ENCODE measurements at places on chromosomes 2 and 18.

GRCh38 chr2:176081837-176082524, 1.8 kb downstream of the EVX2 start:
- no peak overlapping the region for H3K27ac ChIP-seq
- DNase-seq: no peak
- peaks cover 80% of the 10 kb centered on the region for H3K27me3 ChIP-seq
- peaks cover 84% of the 10 kb centered on the region for H3K36me3 ChIP-seq
- H3K4me3 ChIP-seq: no peak overlapping the region

DNA sequence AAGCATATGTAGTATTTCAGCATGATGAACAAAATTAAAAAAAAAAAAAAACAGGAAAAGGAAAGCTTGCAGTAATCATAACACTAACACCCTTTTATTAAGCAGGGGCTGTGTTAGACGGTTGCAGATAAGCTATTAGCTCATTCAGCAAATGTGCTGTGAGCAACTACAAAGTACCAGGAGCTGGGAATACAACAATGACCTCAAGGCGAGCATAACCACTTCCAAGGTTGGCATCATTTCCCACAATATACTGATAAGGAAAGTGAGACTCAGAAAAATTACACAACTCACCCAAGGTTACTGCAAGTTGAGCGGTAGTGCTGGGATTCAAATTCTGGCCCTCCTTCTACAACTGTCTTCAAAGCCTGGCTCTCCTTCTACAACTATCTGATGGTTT, 38.2 kb upstream of the ACTR3 start:
- no peaks in the 10 kb centered on the region for H3K27me3 ChIP-seq
- H3K27ac ChIP-seq: no peak overlapping the region

GRCh38 chr2:68943581-68944568, 8.8 kb downstream of the GKN2 start:
- peak; percentile 64 for DNase-seq
- H3K27me3 ChIP-seq: peaks cover 71% of the 10 kb centered on the region
- H3K27ac ChIP-seq: no peak overlapping the region
- H3K4me1 ChIP-seq: no peaks in the 10 kb centered on the region
- no peak overlapping the region for H3K4me3 ChIP-seq

DNA sequence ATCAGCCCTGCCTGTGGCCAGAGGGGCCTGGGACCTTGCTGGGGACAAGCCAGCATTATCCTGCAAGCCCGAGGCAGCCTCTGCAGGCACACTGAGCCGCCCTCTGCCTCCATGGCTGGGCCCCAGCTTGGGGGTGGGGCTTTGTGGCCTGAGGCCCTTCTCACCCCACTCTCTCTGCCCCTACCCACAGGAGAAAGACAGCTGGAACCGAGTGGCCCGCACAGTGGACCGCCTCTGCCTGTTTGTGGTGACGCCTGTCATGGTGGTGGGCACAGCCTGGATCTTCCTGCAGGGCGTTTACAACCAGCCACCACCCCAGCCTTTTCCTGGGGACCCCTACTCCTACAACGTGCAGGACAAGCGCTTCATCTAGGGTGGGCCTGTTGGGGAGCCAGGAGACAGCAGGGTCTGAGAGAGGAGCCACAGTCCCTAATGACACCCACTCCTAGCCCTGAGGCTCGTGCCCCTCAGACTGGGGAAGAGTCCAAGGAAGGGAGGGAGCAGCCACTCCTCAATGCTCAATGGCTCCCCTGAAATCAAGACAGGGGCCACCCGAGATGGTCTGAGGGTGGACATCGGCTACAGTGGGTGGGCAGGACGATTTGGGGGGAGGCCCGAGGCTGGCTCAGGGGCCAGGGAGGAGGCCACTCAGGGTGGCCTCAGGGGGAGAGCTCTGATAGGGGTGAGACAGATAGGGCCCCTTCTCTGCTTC, 4.4 kb upstream of the CHRNG start:
- DNase-seq: no peak
- H3K36me3 ChIP-seq: peaks cover 7% of the 10 kb centered on the region
- H3K27me3 ChIP-seq: peaks cover 80% of the 10 kb centered on the region
- peaks cover 4% of the 10 kb centered on the region for H3K4me1 ChIP-seq
- H3K4me3 ChIP-seq: no peak overlapping the region

DNA sequence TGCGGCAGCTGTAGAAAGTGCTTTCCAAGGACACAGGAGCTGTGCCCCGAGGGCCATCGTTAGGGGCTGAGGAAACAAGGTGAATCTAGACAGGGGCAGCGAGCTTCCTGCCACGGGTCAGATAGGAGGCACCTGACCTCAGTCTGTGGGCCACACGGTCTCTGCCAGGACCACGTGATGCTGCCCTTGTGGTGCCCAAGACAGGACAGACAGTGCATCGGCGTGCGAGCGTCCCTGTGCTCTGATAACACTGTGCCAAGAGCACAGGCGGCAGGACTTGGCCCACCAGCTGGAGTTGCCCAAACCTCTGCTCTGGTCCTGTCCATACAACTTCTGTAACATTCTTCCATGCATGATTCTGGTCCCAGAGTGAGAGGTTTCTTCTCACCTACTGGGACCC, 225.4 kb downstream of the TWIST2 start:
- no peak overlapping the region for H3K4me3 ChIP-seq
- no peaks in the 10 kb centered on the region for H3K27me3 ChIP-seq
- no peak for DNase-seq
- H3K4me1 ChIP-seq: peaks cover 4% of the 10 kb centered on the region
- H3K27ac ChIP-seq: no peak overlapping the region

GRCh38 chr18:25240420-25240770, 111.6 kb downstream of the ZNF521 start:
- DNase-seq: no peak
- no peaks in the 10 kb centered on the region for H3K4me1 ChIP-seq
- no peak overlapping the region for H3K27ac ChIP-seq

DNA sequence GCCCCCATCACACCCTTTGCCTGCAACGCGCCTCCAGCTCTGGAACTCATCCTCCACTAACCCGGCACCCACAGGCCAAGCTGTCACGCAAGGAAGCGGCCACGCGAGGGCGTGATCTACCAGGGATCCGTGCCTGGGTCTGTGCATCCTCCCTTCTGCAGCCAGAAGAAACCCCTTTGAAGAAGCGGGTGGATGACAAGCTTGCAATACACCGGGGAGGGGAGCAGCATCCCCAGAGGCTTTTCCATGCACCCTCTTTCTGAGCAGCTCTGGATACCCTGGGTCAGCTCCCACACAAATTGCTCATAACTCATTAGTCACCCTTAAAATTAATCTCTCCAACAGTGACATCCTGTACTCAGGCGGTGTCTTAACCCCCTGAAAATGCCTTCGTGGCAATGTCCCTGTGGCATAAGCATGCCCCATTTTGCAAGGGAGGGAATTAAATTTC, 47.6 kb downstream of the PDCL3 start:
- no peaks in the 10 kb centered on the region for H3K36me3 ChIP-seq
- H3K27me3 ChIP-seq: peaks cover 11% of the 10 kb centered on the region
- H3K27ac ChIP-seq: no peak overlapping the region
- no peak overlapping the region for H3K4me3 ChIP-seq
- peak; percentile 73 for DNase-seq

GRCh38 chr2:218996937-218997336, 3.7 kb upstream of the CRYBA2 start:
- no peak overlapping the region for H3K27ac ChIP-seq
- H3K4me1 ChIP-seq: peaks cover 7% of the 10 kb centered on the region
- no peak overlapping the region for H3K4me3 ChIP-seq
- peaks cover 68% of the 10 kb centered on the region for H3K27me3 ChIP-seq

GRCh38 chr2:222315443-222316121, 16.8 kb upstream of the PAX3 start:
- no peak for DNase-seq
- no peak overlapping the region for H3K4me3 ChIP-seq
- peaks cover 12% of the 10 kb centered on the region for H3K4me1 ChIP-seq
- H3K27ac ChIP-seq: no peak overlapping the region

DNA sequence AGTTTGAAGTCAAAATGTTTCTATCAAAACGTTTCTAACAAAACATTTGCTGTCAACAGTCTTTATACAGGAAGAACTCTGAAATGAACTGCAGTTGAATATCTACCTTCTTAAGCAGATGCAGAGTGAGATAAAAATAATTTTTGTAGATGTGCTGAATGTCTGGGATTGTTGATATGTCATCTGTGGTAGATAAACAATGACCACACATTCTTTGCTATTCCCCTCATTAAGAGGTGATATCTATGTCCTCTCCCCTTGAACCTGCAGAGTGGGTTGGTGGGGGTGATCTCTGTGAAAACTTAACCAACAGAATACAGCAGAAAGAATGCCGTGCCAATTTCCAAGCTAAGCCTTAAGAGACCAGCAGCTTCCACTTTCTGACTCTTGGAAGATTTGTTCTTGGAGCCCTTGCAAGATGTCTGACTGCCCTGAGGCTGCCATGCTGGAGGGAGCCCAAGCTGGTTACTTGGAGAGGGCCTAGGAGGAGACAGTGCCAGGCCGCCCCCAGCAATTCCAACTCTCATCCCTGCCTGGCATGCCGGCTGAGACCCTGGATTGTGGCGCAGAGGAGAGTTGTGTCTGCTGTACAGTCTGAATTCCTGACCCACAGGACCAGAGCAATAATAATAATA, 80.8 kb downstream of the COLEC12 start:
- H3K4me3 ChIP-seq: no peak overlapping the region
- peaks cover 7% of the 10 kb centered on the region for H3K27me3 ChIP-seq
- no peak for DNase-seq
- no peak overlapping the region for H3K27ac ChIP-seq
- H3K4me1 ChIP-seq: no peaks in the 10 kb centered on the region
- no peaks in the 10 kb centered on the region for H3K36me3 ChIP-seq

DNA sequence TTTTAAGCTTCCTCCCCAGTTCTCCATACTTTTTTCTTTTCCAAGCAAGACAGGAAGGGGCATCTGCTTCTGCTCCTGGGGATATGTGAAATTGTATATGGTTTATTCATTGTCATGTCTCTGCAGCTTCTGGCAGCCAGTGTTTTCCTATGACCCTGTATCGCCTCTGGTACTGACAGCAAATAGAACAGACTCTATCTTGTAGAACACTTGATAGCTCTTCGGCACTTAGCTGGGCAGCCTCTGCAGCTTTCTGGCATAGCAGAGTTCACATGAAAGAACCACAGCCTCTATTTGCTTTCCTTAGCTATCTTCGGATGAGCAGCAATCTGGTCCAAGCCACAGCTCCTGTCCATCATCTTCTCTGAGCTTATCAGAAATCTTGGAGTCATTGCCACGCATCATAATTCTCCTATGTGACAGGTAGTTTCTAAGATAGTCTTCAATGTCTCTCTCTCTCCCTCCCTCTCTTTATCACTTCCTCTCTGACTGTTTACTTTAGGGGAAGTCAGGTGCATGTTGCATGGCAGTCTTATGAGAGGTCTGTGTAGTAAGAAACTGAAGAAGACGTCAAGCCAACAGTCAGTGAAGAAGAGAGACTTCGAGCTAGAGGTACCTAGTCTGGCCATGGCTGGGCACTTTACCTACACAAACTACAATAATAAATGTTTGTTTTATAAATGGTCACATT, 627.7 kb upstream of the CDH2 start:
- no peak overlapping the region for H3K4me3 ChIP-seq
- H3K27ac ChIP-seq: no peak overlapping the region
- H3K36me3 ChIP-seq: no peaks in the 10 kb centered on the region
- H3K27me3 ChIP-seq: no peaks in the 10 kb centered on the region
- no peak for DNase-seq

GRCh38 chr2:200728630-200729029, 83.1 kb upstream of the BZW1 start:
- H3K36me3 ChIP-seq: no peaks in the 10 kb centered on the region
- no peak overlapping the region for H3K27ac ChIP-seq
- H3K4me1 ChIP-seq: no peaks in the 10 kb centered on the region
- no peak for DNase-seq
- H3K27me3 ChIP-seq: peaks cover 49% of the 10 kb centered on the region

DNA sequence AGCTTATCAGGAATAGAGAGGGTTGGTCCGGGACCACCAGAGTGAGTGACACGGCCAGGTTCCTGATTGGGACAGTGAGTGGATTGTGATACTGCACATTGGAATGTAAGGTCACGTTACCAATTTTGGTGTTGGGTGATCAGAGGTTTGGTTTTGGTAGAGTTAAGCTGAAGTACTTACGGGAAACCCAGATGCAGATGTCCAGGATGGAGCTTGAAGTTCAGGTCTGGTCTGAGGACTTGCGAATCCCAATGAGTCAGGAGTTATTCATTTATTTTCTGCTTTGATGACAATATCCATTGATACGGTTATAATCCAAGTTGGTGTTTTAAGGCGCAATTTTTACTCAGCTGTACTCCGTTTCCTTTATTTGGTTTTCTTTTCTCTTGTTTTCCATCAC, 273.6 kb downstream of the ALPK2 start:
- H3K4me1 ChIP-seq: no peaks in the 10 kb centered on the region
- no peaks in the 10 kb centered on the region for H3K27me3 ChIP-seq
- DNase-seq: no peak

DNA sequence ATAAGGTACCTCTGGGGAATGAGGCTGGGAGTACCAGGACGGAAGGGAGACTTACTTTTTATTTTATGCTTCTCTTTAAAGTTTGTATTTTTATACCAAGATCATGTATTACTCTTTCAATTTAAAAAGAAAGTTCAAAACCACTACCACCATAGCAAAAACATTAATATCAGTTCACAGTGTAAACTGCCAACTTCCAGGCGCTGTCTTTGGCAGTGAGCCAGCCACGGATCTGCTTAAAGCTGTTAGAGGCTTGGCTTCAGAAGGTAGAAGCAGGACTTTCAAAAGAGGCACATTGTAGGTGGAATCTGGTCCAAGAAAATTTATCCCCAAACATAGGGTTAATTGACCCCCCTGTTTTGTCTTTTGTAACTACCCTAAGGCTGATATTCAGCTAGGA, 74.8 kb downstream of the B3GNT2 start:
- H3K36me3 ChIP-seq: peaks cover 2% of the 10 kb centered on the region
- H3K27ac ChIP-seq: no peak overlapping the region
- peaks cover 9% of the 10 kb centered on the region for H3K27me3 ChIP-seq

DNA sequence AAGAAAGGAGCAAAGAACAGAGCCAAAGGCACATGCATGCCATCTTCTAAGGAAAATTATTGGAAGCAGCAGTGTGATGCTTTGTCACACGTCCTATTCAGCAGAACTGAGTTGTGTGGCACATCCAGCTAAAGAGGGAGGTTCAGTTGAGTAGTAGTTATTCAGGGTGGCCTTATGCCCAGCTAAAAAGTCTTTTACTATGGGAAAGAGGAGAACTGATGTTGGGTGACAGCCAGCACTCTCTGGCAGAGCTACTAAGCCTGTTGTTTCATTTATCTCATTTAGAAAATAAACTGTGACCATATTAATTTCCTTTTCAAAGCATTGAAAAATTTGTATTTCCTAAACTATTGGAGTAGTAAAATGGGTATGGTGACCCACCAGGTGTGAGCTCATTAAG, 18.5 kb downstream of the ITGA6 start:
- no peak overlapping the region for H3K4me3 ChIP-seq
- H3K27me3 ChIP-seq: no peaks in the 10 kb centered on the region
- H3K4me1 ChIP-seq: peaks cover 37% of the 10 kb centered on the region
- H3K27ac ChIP-seq: no peak overlapping the region
- no peak for DNase-seq

GRCh38 chr18:76571689-76572088, 76.6 kb upstream of the ZNF516 start:
- no peak overlapping the region for H3K27ac ChIP-seq
- no peak overlapping the region for H3K4me3 ChIP-seq
- DNase-seq: no peak
- H3K36me3 ChIP-seq: no peaks in the 10 kb centered on the region
- H3K4me1 ChIP-seq: no peaks in the 10 kb centered on the region

GRCh38 chr18:74006143-74006542, 141.5 kb downstream of the FBXO15 start:
- no peak overlapping the region for H3K4me3 ChIP-seq
- no peak for DNase-seq
- H3K27me3 ChIP-seq: peaks cover 13% of the 10 kb centered on the region
- H3K4me1 ChIP-seq: no peaks in the 10 kb centered on the region
- H3K27ac ChIP-seq: no peak overlapping the region
- no peaks in the 10 kb centered on the region for H3K36me3 ChIP-seq

GRCh38 chr2:50691513-50691912, 340.4 kb downstream of the NRXN1 start:
- no peaks in the 10 kb centered on the region for H3K36me3 ChIP-seq
- no peak overlapping the region for H3K27ac ChIP-seq
- H3K4me3 ChIP-seq: no peak overlapping the region
- no peak for DNase-seq

Data from effector memory CD8-positive, alpha-beta T cell (primary cell).